ENCODE measurements at places on chromosomes 3 and 15.

- DNase-seq = no peak
These were observed 19.7 kb downstream of the CHMP2B start for GRCh38 chr3:87246662-87247429.

DNA sequence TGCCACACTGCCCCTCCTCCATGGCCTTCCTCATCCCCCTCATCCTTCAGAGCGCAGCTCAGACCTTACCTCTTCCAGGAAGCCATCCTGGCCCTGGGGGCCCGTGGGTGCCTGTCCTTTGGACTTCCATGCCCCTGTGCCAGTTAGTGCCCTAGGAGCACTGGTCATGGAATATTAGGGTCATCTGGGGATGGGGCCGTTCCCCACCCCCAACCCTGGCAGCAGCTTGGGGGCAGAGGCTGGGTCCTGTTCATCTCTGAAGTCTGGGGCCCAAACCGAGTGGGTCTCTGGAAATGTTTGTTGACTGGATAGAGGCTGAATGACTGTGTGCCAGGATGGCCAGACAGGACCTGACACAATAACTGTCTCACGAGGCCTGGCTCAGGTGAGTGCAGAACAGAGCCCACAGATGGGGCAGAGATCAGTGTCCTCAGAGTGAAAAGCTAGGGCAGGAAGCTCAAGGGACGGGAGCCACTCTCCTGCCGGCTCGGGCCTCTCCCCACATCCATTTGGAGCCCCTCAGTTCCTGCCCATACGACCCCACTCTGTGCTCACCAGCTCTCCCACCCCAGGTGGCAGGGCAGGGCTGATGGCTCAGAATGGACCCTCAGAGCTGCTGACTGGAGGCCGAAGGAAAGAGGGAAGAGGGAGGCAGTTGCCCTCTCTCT, 62.5 kb downstream of the TLE3 start:
- no peak for DNase-seq

DNA sequence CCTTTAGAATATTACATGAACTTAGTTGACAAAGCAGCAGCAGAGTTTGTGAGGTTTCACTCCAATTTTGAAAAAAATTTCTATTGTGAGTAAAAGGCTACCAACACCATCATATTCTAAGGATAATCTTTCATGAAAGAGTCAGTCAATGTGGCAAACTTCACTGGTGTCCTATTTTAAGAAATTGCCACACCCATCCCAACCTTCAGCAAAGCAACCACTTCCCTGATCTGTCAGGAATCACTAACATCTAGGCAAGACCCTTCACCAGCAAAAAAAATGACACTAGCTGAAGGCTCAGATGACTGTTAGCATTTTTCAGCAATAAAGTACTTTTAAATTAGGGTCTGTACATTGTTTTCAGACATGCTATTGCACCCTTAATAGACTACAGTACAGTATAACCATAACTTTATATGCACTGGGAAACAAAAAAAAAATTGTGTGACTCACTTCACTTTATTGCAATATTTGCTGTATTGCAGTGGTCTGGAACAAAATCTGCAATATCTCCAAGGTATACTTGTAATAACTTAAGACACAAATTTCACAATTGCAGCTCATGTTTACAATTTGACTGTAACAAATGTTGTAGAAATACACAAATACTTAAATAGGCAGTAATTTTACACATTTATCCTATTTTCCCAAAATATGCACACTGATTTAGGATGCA, 38.9 kb upstream of the ALCAM start:
- DNase-seq = no peak

DNA sequence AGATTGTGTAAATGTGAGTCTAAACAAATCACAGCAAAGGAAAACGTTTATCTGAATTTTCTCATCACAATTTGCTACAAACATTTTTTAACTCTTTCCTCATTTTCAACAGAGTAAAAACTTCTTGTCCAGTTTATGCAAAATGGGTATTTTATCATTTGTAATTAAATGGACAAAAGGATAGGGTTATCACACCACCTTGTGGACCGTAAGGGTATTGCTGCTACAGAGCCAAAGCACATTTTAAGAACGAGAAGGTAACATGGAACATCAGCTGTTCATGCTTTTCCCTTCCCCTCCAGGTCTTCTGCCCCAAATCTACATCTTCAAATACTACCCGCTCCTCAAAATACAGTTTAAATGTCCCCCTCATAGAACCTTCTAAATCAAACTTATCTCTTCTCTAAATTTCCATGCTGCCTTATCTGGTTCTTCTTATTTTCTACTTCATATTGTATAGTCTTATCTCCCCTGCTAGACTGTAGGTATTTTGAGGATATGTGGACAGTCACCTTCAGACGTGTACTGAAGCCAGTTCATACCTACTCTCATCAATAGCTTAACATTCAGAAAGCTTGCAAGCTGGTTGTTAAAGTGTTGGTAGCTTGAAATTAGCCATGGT, 12.8 kb upstream of the SETMAR start:
- DNase-seq = no peak

- no peak for DNase-seq
These were observed 176.9 kb upstream of the SOX2 start for GRCh38 chr3:181534781-181535221.

GRCh38 chr3:150331978-150332568, 76.0 kb upstream of the TSC22D2 start:
- DNase-seq = no peak

- DNase-seq = no peak
These were observed 29.0 kb downstream of the ADIPOQ start for GRCh38 chr3:186871403-186871924.

- DNase-seq = no peak
These were observed 60.6 kb upstream of the RPL35A start for GRCh38 chr3:197889204-197889930.

DNA sequence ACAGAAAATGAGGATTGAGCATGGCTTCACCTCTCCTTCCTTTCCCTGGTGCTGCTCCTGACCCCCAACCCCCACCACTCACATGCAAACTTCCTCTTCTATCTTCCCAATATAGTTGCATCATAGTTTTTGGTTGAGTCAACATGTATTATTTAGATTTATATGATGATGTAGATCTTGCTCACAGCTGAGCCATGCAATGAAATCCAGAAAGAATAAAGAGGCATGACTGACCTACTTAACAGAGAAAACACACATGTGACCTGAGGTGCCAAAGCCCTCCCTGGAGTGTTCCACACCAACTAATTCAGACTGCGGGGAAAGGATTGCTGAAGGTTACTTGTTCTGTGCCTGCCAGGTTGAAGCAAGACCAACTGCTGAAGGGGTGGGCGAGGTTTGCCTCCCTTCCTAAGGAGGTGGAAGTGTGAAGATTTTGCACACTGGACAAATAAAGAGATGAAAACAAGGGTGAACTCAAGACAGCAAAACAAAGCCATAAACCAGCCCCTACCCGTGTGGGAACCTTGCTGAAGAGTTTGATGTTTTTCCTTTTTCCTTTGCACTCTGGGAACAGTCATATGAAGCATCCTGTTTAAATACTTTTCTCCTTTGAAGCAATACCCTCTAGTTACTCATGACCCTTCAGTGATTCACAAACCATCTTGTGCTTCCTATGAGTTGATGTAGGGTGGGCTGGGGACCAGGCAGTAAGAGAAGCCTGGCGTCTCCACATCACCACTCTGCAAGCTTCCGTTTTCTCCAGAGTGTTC, 155.2 kb upstream of the UBE2E1 start:
- DNase-seq = no peak

DNA sequence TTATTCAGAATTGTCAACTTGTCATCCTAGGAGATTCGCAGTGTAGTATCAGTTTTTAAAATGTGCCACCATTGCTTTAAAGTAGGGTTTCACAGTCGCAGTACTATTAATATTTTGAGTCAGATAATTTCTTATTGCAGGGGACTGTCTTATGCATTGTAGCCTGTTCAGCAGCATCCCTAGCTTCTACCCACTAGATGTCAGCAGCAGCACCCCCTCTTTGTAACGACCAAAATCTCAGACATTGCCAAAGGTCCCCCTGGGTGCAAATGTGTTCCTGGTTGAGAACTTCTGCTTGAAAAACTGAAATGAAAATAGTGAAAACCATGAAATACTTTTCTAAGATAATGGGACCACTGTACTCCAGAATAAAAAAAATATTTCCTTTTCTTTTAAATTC, 474.8 kb downstream of the CNTN3 start:
- DNase-seq = no peak

DNA sequence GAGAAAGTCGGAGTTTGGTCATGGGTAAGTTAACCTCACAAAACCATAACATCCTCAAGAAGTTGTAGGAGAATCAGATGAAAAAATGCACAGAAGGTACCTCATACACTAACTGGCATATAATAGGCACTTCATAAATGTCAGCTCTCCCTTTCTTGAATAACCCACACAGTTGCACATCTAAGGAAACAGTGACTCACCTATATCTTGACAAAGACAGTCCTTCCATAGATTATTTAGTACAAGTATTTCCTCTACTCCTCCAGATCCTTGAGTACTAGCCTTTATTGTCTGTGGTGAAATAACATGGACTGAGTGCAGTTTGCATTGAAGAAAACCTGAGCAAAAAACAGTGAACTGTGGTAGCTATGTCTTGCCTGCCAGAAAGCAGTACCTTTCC, 46.6 kb downstream of the MAGI1 start:
- DNase-seq = no peak

DNA sequence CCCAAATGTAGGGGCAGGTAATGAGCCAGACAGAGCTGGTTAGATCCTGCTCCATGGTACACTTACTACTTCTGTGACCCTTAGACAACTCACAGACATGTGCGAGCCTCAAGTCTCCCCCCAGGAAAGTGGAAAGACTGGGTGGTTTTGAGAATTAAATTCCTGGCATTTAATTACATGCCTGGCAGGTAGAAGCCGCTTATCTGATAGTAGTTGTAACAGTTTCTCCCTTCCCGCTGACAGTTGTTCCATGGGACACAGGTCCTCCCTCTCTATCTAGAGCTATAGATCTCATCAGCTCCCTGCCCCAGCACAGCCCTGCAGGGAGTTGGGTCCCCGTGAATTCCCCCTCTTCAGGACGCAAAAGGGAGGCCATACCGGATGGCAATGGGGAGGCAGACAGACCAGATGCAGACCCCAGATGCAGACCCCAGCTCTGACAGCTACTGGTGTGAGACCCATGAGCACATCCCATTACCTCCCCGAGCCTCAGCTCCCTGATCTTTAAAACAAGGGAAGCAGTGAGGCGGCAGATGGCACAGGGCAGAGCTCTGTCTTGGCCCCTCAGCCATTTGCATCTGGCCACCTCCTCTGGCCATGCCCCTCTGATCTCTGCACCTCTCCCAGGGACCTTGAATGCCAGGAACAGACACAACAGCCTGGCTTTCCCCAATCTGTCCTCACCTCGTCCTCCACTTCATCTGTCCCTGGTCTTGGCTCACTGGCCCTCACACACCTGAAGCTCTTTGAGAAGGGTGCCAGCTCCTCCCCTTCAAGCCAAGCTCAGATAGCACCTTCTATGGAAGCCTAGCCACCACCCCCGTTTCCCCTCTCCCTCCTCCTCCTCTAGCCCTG, 34.1 kb upstream of the NR2C2 start:
- DNase-seq = no peak

DNA sequence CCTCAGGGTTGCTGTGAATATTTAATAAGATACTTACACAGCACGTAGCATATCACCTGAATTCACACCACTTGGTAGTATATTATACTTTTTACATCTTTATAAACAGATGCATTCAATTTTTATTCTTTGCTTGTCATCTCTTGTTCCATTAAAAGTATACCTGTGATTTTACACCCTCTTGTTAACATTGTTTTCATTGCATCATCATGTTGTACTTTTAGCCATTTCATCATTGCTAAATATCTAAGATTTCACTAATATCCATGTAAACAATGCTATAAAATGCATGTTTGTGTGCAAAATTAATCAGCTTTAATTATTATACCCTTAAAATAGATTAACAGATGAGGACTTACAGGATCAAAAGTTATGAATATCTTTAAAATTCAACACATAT, 155.3 kb downstream of the MEX3B start:
- DNase-seq = no peak

- no peak for DNase-seq
These were observed 11.8 kb upstream of the HDC start for GRCh38 chr15:50277370-50277769.

GRCh38 chr15:82624438-82624837, 22.7 kb downstream of the CPEB1 start:
- DNase-seq = no peak

DNA sequence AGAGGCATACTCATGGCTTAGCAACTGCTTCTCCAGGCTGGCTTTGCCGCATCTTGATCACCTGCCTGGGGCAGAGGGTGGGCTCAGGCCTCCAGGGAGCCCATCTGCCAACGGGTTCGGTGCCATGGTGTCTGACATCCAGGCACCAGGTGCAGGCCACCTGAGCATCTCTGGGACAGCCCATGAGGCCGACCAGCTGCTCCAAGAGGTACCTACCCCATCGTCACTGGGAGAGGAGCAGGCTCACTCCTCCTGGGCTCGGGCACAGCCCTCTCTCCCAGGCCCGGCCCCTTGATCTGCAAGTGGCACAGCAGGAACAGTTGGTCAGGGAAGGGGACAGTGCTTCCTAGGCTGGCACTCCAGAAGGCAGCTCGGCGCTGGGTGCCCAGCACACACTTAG, 21.9 kb downstream of the TPRA1 start:
- no peak for DNase-seq

DNA sequence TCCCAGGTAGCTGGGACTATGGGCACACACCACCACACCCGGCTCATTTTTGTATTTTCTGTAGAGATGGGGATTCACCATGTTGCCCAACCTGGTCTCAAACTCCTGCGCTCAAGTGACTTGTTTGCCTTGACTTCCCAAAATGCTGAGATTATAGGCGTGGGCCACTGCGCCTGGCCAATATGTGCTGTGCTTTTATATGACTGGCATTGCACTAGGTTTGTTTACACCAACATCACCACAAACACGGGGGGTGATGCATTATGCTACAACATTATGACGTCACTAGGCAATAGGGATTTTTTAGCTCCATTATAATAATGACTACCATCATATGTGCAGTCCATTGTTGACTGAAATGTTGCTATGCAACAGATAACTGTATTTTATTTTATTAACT, 6.9 kb downstream of the APH1B start:
- no peak for DNase-seq

- no peak for DNase-seq
These were observed 28.0 kb downstream of the GABRB3 start for GRCh38 chr15:26744894-26745293.

- DNase-seq = peak; percentile 44
These were observed at the start of gene PLCL2 for GRCh38 chr3:16884748-16885592. TSS of gene PLCL2 (plus strand) at chr3:16884955. CDS start at chr3:16885040, 85 bp downstream.

GRCh38 chr3:156383441-156384025, 171.4 kb downstream of the SSR3 start:
- no peak for DNase-seq

DNA sequence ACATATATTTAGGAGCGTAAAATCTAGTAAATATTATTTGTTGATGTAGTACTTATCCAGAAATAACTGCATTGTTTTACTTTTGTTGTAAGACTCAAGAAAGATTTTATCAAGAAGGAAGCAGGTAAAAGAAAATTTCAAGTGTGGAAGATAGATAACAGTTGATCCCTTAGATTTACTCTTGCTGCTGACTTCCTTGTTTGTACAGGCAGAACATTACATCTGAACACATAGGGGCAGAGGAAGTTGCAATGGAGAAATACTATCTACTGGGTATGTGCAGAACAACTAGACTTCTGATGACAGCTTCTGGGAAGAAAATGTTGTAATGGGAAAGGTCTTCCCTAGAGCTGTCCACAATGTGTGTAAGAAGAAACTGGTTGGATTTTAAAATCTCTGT, 350.6 kb downstream of the NLGN1 start:
- no peak for DNase-seq
